ENCODE measurements at places on chromosomes 7 and 10.

GRCh38 chr10:14491811-14492210, 161.1 kb upstream of the FRMD4A start:
- no peak for DNase-seq

GRCh38 chr10:1160561-1161314, 104.6 kb downstream of the WDR37 start:
- no peak for DNase-seq

- no peak for DNase-seq
These were observed 178.1 kb downstream of the EVX1 start for GRCh38 chr7:27420702-27421101.

GRCh38 chr7:159098424-159098786, 46.3 kb downstream of the VIPR2 start:
- DNase-seq = no peak

DNA sequence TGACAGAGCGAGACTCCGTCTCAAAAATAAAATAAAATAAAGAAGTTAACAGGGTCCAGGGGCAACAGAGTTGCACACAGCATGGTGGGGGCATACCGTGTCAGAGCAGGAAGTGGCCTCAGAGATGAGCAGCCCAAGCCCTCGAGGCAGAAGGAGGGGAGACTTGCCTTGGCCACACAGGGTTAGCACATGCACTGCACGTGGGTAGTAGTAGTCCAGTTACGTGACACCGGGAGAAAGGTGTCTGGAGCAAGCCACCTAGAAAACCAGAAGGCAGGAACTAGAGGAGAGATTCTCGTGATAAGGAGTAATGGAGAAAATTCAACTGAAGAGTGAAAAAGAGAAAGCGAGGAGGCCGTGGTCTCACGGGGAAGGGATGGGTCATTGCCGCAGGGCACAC, 9.8 kb upstream of the DENND2A start:
- DNase-seq = no peak

GRCh38 chr7:49885593-49886285, 112.3 kb downstream of the VWC2 start:
- DNase-seq = no peak

DNA sequence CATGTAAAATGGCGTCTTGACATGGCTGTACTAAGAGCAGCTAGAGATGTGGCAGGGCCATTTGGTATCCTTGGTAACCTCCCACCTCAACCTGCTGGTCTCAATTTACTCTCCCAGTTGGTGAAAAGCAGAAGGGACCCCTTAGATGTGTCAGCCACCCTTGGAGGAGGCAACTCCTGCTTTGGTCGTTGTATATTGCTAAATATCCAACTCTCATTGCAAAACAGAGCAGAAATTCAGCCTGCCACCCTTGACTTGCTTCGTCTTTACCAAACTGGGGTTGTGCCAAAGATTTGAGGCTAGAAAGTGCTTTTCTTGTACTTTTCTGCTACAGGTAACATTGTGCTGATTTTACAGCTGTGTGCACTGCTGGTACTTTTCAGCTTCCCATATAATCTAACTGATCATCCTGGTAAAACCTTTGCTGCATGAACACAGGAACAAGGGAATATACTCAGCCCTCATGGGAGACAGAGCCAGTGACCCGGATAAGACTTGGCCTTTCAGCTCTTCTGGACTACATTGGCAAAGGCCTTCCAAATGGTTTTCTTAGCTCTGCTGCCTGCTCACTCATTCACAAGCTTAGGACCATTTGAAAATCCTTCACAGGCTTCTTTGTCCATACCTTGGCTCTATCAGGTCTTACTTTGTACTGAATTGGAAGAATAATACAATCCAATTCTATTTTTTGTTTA, 2.2 kb upstream of the VSTM4 start:
- peak; percentile 65 for DNase-seq

DNA sequence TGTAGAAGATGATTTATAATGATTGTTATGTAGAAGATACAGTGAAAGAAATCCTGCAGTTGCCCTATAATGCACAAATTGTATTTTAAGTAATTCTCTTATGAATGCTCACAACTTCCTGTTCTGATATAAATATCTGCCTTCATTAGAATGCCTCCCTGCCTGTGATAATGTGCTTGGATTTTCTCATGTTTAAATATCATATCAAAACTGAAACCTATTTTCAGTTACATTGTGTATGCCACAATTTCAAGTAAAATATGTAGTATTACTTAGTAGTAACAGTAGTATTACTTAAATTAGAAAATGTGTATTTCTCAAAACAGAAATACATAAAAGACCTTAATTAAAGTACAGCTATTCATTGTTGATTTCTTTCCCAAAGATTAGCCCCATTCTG, 41.1 kb upstream of the TFEC start:
- DNase-seq = no peak

All from eye (tissue), 1 donor.